Cardiac fibroblast (primary cell): ENCODE measurements at places on chromosomes 12 and 14.

GRCh38 chr14:93889739-93890483, 37.2 kb upstream of the FAM181A start:
- no peak for DNase-seq

GRCh38 chr14:76782885-76783566, 21.8 kb downstream of the VASH1 start:
- peak; percentile 53 for DNase-seq

GRCh38 chr12:48302161-48302911, 48.4 kb downstream of the ZNF641 start:
- no peak for DNase-seq

DNA sequence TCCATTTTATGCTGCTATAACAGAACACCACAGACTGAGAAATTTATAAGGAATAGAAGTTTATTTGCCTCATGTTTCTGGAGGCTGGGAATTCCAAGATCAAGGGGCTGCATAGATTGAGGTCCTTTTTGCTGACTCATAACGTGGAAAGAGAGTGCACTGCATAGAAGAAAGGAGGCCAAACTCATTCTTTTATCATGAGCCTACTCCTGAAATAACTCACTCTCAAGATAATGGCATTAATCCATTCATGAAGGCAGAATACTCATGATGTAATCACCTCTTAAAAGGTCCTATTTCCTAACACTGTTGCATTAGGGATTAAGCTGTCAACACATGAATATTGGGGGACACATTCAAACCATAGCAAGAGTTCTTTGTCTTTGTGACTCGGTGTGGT, 60.0 kb upstream of the FBXO33 start:
- DNase-seq, result peak; percentile 90

DNA sequence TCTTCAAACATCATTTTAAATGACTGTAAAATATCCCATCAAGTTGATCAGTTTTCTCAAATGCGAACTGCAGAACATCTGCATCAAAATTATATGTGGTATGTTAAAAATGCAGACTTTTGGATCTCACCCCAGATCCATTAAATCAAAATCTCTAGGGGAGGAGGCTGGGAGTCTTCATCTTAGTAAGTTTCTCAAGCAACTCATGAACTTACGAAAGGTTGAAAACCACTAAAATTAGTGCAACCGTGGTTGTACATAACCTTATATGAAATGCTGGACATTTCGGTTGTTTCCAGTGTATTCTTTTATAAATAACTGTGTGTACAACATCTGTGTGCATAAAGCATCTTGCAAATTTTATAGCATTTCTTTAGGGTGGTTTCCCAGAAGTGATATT, 39.2 kb downstream of the ZFP36L1 start:
- peak; percentile 55 for DNase-seq

DNA sequence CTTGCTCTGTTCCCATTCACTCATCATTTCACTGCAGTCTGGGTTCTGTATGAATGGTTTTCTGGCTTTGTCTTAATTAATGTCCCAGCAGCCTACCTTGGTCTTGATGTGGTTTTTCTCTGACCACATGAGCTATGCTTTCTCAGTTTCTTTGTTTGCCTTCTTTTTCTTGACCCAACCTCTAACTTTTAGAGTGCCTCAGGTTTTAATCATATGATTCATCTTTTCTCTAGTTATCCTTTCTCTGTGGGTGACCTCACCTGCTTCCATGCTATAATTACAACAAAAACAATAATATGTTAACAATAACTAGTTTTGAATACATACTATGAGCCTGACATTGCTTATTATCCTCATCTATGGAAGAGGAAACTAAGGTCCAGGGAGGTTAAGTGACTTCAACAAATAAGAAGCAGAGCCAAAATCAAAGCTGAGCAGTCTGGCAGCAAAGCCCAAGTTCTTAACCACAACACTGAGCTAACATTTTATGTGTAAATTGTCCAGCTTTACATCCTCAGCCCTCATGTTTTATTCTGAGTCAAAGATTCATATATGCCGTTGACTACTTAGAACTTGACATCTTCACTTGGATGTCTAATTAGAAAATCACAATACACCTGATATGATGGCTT, 4.7 kb upstream of the EPYC start:
- peak; percentile 9 for DNase-seq

GRCh38 chr12:71640316-71640715, 23.3 kb downstream of the ZFC3H1 start:
- no peak for DNase-seq

- peak; percentile 1 for DNase-seq
These were observed 348.3 kb downstream of the BMP4 start for GRCh38 chr14:53608369-53608768.

- DNase-seq, result peak; percentile 10
These were observed 39.8 kb upstream of the HMGA2 start for GRCh38 chr12:65784289-65785015.

- no peak for DNase-seq
These were observed 106.2 kb downstream of the CRACR2A start for GRCh38 chr12:3646561-3647241.

DNA sequence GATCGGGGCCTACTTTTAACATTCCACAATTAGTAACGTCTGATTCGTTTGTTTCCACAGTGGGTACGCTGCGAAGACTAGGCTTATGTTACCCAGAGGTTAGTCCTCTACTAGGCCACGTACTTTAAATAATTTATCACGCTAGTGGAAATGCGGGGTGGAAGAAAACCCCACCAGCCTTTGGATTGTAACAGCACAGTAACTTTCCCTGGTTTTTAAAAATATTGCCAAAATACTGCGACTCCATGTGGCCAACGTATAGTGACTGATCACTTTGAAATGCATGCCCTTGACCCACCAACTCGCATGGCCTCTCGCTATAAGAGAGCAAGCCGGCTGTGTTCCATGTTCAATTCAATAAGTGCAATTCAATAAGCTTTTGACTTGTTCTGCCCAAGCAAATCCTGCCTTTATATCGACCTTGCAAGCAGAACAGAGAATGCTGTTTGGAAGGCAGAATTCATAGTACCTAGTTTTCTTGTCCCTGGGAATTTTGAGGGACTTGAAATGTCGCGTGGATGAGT, 882 bp upstream of the GTF2A1 start:
- DNase-seq, result no peak

- DNase-seq, result no peak
These were observed 14.3 kb downstream of the RERG start for GRCh38 chr12:15206831-15207389.

DNA sequence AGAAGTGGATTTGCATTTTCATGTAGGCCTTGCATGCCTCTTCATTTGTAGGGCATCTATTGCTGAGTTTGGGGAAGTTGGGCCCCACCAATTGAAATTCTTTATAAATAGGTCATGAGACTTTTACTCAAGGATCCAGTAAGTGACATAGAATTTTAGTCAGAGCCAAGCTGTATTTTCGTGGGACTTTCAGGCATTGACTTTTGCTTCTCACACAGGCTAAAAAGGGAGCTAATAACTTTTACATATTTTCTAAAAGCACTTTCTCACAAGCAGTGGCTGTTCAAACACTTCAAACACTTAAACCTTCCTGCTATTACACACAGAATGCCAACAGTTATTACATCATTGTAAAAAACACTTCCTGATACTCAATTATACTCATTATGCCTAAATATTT, 260.5 kb downstream of the MSRB3 start:
- DNase-seq, result no peak

- DNase-seq, result peak; percentile 91
These were observed 156.5 kb upstream of the AMIGO2 start for GRCh38 chr12:47236109-47236714.
